Fibroblast of skin of left biceps (primary cell): ENCODE measurements at places on chromosomes 12 and 14.

GRCh38 chr12:77299910-77300669 lies 234.7 kb upstream of the E2F7 start:
- peak; percentile 62 for DNase-seq

- DNase-seq, result no peak
These were observed 61.5 kb downstream of the LGMN start for GRCh38 chr14:92686900-92687427.

DNA sequence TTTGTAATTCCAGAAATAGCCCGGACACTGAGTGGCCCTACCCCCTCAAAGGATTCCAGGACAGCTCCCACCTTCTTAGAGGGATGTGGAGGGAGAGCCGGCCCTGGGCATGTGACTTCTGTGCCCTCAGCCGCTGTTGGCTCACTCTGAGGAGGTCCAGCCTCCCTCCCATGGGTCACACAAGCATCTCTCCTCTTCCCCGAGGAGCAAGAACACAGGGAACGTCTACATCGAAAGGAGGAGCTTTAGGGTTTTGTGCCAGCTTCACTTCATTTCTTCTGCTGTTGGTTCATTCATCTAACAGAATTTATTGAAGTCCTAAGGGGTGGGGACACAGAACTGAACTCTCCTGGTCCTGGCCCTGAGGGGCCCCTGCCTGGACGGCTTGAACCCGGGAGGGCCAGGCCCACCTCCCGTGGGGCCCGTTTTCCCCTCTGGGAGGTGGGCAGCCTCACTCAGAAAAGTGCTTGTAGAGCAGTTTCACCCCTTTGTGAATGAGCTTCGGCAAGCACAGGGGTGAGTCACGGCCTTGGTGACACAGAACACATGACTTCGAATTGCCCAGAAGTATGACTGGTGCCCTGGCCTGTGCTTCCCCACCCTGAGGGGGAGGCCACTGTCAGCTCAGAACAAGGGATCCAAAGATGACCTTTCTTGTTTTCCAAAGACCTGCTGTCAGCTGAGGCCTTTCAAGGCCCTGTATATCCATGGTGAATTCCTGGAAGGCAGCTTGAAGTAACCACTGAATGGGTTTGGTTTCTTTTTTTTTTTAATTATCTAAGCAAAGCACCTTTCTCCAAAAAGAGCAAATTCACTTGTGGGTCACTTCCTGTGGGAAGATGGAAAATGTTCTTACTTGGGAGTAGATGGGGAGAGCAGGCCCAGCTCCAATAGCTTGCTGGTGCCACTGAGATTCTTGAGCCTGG lies 39.2 kb downstream of the NFKBIA start:
- no peak for DNase-seq

GRCh38 chr12:131914179-131914702 lies 14.8 kb upstream of the PUS1 start:
- DNase-seq, result no peak

GRCh38 chr14:55381040-55381439 lies 30.6 kb downstream of the ATG14 start:
- DNase-seq, result no peak

DNA sequence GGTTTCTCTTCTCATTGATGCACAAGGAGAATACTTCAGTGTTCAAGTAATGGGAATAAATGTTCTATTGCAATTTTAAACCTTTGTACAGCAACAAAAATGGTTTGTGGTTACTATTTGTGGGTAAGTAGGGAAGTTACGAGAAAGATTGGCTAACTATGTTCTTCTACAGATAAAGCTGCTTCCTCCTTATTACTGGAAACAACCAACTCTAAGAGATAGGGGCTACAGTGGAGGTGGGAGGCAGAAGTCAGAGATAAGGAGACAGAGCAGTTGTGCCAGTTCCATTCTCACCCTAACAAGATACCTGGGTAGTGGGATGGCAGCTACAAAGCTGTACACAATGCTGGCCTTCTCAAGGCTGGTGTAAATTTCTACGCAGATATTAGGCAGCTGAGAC lies 16.2 kb downstream of the NOXRED1 start:
- DNase-seq, result no peak

- no peak for DNase-seq
These were observed 10.0 kb upstream of the LRTM2 start for GRCh38 chr12:1810201-1810930.

DNA sequence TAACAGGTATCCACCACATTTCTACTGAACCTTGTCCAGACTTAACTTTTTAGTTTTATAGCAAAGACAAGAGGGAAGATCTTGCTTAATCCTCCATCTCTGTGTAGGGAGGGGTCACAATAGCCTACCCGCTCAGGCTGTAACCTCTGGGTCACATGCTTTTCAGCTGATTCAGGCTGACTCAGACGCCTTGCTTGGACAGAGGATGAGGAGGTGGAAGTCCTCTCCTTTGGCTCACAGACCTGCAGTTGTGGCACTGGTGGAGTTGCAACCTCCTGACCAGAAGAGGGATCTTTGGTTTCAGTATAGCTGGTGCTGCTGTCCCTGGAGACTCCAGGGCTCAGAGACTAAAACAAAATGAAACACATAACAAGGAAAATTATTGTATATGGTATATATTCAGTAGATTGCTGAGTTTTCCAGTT lies 16.2 kb downstream of the ACIN1 start:
- DNase-seq, result peak; percentile 30

DNA sequence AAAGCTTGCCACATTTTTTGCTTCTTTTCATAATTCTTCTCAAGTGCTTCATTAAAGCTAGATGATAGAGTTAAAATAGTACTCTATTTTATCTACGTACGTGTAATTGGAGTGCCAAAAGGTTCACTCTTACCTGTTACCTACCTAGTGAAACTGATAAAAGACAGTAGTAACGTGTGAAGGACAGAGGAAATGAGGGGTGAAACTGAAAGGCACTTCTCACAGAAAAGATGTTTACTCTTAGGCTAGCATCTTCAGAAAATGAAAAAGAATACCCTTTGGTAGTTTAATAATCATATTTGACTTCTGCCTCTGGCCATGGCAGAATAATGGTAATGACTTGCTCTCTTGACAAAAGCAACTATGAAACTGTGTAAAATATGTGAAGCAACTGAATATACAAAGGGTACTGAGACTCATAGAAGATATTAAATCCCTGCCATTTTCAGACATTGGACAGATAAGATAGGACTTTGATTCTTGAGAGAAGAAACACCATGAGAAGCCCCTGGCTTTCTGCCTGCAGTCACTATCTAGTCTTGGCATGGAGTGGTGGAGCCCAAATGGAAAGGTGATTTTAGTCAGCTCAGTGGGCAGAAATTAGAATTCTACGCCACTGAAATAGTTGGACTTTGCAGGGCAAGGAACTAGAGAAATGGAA lies 6.3 kb upstream of the EVL start:
- no peak for DNase-seq

GRCh38 chr14:79137045-79137430 lies 966.9 kb downstream of the NRXN3 start:
- no peak for DNase-seq

DNA sequence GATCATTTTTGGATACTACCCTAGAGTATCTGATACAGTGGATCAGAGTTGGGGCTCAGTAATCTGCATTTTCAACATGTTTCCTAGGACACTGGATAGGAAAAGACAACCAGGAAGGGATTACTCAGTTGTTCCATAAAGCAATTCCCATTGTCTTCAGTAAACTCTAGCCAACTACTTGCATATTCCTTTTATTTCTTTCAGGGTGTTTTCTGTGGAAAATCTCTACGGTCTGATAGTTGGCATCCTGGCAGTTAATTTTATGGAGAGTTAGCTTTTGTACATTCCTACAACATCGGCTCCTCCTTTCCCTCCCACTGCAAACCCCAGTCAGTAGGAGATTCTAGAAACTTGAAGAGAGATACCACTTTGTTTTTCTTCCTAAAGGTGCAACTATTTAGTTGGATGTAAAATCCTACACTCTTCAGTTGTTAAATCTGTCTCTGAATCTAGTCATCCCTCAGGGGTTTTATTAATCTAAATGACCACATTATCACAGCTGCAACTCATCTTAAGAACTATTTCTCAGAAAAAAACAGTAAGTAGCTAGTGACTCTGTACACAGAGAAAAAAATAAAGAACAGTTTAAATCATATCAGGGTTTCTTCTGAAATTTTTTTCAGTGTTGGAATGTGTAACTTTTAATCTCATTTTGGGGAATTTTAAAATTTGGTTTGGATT lies 103.9 kb downstream of the PDE3A start:
- DNase-seq, result no peak

GRCh38 chr12:130192642-130193345 lies 30.5 kb downstream of the FZD10 start:
- DNase-seq, result no peak

DNA sequence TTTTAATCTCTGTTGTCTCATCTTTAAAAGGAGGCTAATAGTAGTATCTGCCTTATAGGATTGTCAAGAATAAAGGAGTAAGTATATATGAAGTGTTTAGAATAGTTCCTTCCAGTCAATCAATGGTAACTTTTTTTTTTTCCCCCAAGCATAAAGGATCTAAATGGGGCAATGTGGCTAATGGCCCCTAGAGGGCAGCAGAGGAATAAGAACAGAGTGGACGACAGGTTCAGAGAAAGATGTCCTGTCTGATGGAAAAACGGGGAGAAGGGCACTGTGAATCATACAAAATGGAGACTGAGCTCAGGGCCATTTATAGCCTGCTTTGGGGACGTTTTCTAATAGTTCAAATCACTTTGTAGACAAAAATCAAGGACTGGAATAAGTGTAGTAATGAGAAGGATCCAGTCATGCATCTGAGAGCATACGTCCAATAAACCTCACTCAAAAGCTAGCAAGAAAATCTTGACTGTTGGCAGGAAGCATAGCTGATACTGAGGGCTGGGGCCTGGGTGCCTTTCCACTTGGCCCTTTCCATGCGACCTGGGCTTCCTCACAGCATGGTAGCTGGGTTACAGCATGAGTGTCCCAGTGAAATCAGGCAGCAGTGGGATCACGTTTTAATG lies 51.3 kb downstream of the IFNG-AS1 start:
- DNase-seq, result peak; percentile 42

- DNase-seq, result no peak
These were observed 363.8 kb upstream of the USP15 start for GRCh38 chr12:61896436-61896835.

DNA sequence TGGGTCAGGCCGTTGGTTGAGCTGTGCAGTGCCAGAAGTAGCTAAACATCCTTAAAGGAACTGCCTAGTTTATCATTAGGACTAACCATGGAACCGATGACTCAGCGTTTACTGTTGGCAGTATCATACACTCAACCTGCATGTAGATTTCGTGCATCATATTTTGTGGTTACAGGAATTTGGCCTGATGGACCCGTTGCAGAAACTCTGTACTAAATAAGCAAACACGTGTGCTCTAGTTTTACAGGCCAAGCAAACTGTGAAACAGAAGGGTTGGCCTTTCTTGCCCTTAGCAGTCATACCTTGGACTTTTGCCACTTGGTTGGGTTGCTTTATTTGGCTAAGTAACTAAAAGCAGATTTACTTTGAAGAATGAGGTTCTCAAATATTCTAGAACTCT lies 35.6 kb downstream of the DGLUCY start:
- DNase-seq, result peak; percentile 96

DNA sequence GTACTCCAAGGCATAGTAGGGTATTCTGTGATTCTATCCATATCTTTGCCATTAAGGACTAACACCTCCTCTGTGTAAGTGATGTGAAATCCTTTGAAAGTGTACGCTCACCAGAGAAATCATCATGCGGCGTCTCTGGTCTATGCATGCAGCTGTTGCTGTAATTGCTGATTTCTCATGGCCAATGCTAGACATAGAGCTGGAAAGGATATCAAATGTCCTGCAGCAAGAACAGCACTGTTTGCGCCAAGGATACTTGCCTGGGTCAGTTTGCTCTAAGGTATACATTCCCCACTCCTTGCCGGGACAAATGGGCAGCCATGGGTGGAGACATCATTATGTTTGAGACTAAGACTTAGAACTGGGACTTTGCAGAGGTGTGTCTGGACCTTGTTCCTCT lies 896.4 kb downstream of the BCL11B start:
- no peak for DNase-seq

DNA sequence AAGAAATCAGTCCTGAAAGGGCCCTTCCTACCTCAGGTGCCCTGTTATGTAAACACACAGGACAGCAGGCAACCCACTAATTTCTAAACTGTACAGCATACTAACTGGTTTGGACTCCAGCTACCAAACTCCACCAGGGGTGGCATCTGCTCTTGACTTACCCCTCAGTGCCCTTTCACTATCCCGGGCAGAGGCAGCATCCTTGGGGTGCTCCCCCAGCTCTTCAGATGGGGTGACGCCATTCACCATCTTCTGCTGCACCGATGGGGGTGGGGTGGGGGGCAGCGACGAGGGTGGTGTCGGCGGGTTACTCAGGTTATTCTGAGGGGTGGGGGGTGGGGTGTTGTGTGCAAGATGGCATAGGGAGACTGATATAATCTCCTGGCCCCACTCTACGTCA lies 11.5 kb upstream of the PRKAG1 start:
- DNase-seq, result no peak

- DNase-seq, result no peak
These were observed 136.1 kb downstream of the FGD4 start for GRCh38 chr12:32535288-32535999.

DNA sequence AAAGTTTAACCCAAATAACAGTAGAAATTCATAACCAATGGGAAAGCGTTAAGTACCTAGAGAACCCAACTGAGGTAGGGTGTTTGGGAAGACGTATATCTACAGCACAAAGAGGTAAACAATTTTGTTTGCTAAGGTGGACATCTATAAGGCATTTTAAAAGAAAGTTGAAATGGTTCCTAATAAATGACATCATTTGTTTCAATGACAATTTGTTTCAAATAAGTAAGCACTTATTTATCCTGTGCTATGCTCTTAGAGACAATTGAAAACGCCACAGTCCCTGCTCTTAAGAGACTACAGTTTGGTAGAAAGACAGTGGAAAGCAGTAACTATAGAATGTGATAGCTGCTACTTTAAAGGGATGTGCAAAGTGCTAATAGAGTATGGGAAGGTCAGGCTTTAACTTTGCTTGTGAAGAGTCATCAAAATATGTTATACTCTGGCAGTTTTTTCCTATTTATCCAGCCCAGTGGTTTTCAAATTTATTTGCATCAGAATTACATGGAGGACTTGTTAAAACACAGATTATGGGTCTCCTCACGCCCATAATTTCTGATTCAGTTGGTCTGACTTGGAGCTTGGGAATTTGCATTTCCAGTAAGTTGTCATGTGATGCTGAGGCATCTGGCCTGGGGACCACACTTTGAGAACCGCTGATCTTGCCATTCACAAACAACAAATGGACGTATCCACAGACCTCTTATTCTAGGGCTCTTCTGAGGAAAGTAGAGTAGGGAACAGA lies 19.6 kb upstream of the SMCO2 start:
- DNase-seq, result no peak
